Activated CD4-positive, alpha-beta T cell treated with anti-CD3 and anti-CD28 coated beads, Interleukin-2, amount 10 ng/mL, durations not matched to agents 7 days and 5 days (primary cell): ENCODE measurements at places on chromosomes 7 and 10.

DNA sequence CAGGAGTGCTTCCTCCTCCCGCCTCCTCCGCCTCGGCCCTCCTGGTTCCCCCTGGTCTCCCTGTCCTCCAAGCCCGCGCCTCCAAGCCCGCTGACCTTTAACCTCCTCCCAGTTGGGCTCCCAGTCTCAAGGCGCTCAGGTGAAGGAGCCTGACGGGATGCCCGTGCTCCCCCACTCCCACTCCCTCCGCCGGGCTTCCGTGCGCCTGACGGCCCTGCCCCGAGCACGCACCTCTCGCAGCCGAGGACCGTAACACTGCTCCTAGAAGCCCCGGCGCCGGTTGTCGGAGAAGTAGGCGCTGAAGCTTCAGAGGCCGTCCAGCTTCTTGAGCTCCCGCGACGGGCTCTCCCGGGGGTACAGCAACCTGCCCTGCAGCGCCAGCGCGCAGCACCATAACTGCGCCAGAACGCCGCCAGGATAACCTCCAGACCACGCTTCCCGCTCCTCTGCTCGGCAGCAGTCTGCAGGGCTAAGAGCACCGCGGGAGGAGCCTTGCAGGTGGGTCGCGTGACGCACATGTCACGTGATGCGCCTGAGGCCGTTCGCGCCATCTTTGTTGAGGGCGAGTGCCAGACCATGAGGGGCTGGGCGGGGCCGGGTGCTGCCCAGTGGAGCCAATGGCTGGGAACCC, 71.0 kb upstream of the ZNF479 start:
- DNase-seq: no peak

GRCh38 chr7:28811701-28812430, 146.3 kb downstream of the TRIL start:
- DNase-seq: no peak

DNA sequence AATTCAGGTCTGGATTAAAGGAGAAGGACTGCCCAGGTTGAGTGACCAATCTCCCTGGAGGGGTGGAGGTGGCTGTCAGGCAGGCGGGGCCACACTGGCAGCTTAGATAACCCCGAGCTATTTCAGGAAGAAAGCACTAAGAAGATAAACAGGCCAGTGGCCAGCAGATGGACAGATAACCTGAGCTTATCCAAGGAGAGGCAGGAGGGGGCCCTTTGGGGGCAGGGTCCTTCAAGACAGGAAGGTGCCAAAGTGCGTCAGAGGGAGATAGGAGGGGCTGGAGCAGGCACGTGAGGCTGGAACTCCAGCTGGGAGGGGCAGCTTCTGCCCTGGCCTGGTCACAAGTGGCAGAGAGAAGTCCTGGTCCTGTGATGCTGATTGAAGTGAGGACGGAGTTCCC, 29.8 kb upstream of the PODXL start:
- no peak for DNase-seq

DNA sequence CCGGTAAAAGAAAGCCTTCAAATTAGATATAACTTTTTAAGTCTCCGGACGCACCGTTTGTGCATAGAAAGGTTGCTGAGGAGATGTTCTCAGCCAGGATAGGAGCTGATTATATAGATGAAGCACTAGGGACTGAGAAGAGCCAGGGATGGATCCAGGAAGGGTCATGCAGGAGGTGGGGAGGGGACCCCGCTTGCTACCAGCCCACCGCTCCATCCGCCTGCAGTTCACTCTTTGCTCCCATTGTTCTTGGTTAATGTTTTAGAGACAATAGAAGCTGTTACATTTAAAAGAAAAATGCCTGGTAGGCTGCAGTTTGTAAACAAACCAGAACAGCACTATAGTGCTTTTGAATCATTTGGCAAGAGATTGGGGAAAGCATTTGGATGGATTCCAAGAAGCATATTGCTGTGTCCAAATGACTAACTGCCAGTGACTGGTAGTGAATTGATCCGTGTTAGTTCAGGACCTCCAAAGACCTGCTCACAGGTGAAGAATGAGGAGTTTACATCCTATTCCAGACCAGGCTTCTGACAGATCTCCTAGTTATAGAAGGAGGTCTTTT, 175.9 kb upstream of the TAC1 start:
- no peak for DNase-seq

GRCh38 chr7:66150471-66150870, 35.8 kb downstream of the CRCP start:
- DNase-seq: no peak

GRCh38 chr10:131078131-131078881, 233.2 kb downstream of the TCERG1L start:
- DNase-seq: no peak

- no peak for DNase-seq
These were observed 13.4 kb downstream of the MMRN2 start for GRCh38 chr10:86944031-86944419.

GRCh38 chr7:127683776-127684681, 32.0 kb downstream of the SND1 start:
- no peak for DNase-seq

GRCh38 chr7:68272507-68272906, 1275.9 kb downstream of the TYW1 start:
- no peak for DNase-seq

DNA sequence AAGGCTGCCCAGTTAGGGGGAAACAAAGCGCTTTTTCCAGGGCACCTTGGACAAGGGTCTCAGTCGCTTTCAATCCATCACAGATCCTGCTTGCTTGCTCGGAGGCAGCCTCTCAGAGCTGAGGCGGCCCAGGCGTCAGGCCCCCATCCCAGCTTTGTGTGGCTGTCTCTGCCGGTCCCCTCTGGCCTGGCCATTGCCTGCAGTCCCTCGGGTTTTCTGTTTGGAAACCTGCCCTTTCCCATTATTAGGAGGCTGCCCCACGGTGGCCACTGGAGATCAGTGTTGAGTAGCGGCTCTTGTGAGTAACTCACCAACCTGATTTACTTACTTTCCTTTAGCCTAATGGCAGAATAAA, 216.1 kb downstream of the GLRX3 start:
- no peak for DNase-seq

DNA sequence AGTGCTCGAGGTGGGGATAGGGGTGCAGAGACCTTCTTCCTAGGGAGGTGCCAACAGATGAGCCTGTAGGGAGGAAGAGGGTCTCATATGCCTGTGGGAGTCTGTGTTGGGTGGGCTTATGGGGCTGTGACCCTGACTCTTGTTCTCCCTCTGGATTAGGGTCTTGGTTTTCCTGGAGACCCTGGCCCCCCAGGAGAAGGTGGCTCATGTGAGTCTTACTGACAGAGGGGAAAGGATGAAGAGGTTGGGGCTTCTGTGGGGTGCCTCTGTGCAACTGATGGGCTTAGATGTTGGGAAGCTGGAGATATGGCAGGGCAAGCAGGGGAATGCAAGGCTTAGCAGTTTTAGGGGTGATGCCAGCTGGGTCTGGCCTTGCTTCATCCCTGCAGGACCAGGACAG, 20.2 kb upstream of the VOPP1 start:
- no peak for DNase-seq

DNA sequence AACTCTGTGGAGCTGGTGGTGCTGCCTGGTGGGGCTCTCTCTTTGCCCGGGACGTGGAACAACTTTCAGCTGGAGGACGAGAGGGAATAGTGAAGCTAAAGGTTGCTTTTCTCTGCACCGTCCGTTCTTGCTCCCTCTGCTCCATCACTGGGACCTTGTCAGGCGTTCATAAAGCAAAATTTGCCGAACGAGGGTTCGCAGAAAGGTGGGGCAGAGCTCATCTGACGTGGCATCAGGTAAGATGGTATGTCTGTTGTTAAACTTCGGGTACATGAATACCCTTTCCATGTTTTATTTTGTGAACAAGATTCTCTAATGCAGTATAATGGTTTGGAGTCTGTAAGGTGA, 416 bp downstream of the BBS9 start:
- no peak for DNase-seq

GRCh38 chr10:132875435-132875834, 66.9 kb downstream of the CFAP46 start:
- no peak for DNase-seq

GRCh38 chr7:40937879-40938278, 765.0 kb downstream of the INHBA start:
- DNase-seq: no peak

DNA sequence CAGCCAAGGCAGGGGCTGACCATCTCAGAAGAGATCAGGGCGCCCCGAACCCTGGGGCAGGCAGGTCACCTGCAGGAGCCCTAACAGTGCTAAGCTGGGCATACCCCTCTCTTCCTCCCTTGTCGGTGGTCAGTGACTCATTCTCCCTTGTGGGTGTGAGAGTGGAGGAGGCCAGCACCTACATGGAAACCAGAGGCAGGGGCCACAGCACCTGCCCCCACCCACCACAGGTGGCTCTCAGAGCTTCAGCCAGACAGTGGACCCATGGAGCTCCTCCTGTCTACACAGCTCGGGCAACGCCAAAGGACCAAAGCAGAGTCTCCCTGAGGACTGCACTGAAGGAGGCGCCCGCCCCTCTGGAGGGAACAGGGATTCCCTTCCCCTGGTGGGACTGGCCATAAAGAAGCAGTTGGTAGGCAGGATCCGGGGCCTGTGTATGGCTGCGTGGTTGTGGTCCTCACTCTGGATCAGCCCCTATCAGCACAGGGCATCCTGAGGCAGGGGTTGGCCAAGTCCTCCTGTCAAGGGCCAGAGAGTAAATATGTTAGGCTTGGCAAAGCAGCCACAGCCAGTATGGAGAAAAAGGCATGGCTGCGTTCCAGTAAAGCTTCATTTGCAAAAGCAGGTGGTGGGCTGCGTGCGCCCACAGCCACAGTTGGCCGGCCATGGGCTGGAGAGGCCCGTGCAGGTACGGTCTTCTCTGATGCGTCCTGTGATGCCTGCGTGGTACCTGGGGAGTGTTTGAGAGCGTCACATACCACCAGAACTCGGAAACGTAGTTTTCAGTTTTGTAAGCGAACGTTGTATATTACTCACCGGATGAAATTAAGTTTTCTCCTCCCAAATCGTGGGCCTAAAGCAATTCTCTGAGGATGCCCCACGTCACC, 198.2 kb downstream of the EBF3 start:
- DNase-seq: no peak

- no peak for DNase-seq
These were observed 293.5 kb upstream of the IMMP2L start for GRCh38 chr7:111855842-111856227.

DNA sequence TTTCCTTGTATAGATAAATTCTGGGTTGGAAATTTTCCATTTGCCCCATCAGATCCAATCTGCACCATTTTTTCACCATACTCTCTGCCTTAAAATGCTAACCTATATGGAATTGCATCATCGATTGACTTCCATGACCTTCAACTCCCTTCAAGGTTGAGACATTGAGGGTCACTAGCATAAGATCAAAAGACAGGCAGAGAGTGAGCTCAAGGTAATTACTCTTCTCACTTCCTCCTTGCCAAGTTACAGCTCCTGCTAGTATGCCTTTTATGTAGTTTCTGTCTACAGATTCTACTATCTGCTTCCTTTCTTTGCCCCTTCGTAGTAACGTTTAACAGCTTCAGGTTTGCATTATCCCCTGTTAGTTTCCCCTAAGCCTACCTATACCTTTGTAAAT, 1127.7 kb upstream of the LRRTM3 start:
- DNase-seq: no peak

- no peak for DNase-seq
These were observed 10.9 kb downstream of the AQP1 start for GRCh38 chr7:30922596-30922995.

- no peak for DNase-seq
These were observed 12.6 kb downstream of the NOM1 start for GRCh38 chr7:156962145-156962544.

- no peak for DNase-seq
These were observed 10.5 kb upstream of the SLC26A3 start for GRCh38 chr7:107813524-107813923.

DNA sequence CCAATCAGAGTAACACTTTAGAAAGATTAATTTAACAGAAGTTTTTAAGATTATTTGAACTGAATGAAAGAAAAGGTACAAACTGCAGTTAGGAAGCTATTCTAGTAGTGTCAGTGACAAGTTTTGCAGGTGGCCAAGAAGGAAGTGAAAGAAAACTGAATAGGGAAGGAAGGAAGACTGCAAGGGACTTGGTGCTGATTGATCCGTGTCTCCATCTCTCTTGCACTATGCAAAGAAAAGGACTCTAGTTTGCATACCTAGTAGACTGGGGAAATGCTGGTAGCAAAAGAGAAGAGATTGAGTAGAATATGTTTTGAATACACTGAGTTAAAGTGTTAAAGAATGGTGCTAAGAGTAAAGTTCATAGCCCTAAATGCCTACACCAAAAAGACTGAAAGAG, 33.0 kb downstream of the OR6V1 start:
- DNase-seq: no peak

DNA sequence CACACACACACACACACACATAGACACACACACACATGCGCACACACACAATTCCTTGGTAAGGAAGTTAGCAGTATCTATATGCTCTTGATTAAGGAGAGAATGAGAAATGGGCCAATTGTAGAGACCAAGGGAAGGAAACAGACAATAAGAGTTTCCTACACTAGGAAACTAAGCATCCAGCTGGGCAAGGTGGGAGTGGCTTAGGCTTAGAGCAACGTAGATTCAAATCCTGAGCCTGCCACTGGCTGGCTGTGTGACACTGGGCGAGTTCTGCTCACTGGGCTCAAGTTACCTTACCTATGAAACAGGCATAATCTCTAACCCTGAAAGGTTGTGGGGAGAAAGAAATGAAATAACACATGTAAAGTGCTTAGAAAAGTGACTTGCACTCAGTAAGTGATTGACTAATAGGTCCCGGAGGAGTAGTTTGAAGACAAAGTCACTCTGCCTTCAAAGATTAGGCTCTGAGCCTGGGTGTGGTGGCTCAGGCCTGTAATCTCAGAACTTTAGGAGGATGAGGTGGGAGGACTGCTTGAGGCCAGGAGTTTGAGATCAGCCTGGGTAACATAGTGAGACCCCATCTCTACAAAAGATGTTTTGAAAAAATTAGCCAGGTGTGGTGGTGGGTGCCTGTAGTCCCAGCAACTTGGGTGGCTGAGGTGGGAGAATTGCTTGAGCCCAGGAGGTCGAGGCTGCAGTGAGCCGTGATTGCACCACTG, 701.4 kb downstream of the PARD3 start:
- DNase-seq: no peak

- DNase-seq: no peak
These were observed 148.4 kb upstream of the AHR start for GRCh38 chr7:17150018-17150417.

- no peak for DNase-seq
These were observed 141.5 kb downstream of the ADCY1 start for GRCh38 chr7:45715471-45716352.

- DNase-seq: no peak
These were observed 918.2 kb upstream of the ZNF722 start for GRCh38 chr7:63080406-63080805.

- no peak for DNase-seq
These were observed 263.9 kb downstream of the ETV1 start for GRCh38 chr7:13725591-13725990.

GRCh38 chr10:114550756-114551635, 107.1 kb downstream of the ABLIM1 start:
- DNase-seq: no peak

GRCh38 chr7:38833329-38833728, 75.7 kb downstream of the VPS41 start:
- DNase-seq: no peak

- DNase-seq: no peak
These were observed 417.0 kb upstream of the FOXK1 start for GRCh38 chr7:4265066-4265465.

GRCh38 chr7:107591421-107591820, 11.4 kb downstream of the BCAP29 start:
- no peak for DNase-seq
